Esophagus mucosa (tissue), 1 donor: ENCODE measurements at places on chromosomes 3 and 15.

DNA sequence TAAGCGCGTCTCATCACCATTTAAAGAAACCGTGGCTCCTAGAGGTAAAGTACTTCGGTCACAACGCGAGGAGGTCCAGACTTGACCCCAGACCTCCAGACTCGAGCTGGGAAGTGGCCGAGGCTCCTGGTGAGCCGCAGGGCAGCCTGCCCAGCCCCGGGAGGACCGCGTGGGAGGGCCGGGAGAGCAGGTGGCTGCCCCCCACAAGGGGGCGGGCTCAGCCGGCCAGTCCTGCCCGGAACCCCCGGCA, at the start of gene SLC27A2:
TSS of gene SLC27A2 (plus strand) at position 228 of the 250 bp plus-strand sequence. CDS start 232 bp downstream, outside the sequence.
- ATAC-seq = peak; percentile 58

- peak; percentile 96 for ATAC-seq
These were observed 63.0 kb downstream of the SH3BP5 start for GRCh38 chr3:15269091-15269989.

DNA sequence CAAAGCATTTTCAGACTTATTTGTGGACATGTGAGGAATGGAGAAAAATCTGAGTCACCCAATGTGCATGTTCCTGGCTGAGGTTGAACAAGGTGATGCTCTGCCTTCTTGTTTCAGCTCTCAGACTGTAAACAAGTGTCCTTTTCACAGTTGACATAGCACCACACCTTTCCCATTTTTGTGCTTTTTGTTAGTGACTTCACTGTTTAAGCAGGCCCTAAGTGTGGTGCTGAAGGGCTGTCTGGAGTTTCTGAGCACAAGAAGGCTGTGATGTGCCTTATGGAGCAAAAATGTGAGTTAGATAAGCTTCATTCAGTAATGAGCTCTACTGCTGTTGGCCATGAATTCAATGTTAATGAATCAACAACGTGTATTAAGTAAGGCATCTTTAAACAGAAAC, 20.4 kb downstream of the ABI3BP start:
- ATAC-seq = no peak

DNA sequence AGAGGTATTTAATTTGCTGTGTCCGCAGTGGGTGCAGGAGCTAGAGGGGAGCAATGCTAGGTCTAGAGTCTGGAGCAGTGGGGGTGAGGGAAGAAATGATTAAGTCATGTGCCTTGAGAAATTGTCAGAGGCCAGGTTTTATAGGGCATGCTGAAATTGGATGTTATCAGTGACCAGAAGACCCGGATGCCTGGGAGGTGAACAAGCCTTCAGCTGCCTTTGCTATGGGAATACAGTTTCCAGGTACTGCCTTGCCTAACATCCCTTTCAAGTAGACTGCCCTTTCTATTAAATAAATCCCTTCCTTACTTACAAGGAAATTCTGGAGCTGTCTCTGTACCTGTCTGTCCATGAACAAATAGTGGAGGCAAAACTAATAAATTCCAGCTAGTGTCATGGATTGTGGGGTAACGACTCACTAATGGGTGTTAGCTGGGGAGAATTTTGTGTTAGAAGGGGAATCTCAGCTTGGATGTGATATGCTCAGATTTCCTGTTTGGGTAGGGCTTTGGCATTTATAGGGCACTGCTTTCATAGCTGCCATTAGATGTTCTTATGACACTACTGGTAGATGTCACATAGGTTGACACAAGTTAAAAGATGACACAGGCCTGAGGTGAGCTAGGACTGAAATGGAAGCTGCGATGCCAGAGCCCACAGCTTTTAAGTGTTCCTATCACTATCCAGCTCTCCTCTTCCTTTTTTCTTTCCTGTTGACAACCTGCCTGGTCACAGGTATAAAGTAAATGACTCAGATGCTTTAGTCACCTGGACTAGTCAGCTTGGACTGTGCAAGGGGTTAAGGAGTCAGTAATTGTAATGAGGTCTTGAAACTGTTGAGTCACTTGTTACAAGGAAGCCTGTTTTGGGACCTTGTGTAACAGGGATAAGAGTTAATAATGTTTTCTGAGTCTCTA, 21.3 kb downstream of the CHD2 start:
- ATAC-seq = peak; percentile 90

GRCh38 chr15:44909423-44909822, 47.1 kb upstream of the TERB2 start:
- no peak for ATAC-seq

GRCh38 chr3:42345811-42346210, 64.6 kb downstream of the LYZL4 start:
- no peak for ATAC-seq

DNA sequence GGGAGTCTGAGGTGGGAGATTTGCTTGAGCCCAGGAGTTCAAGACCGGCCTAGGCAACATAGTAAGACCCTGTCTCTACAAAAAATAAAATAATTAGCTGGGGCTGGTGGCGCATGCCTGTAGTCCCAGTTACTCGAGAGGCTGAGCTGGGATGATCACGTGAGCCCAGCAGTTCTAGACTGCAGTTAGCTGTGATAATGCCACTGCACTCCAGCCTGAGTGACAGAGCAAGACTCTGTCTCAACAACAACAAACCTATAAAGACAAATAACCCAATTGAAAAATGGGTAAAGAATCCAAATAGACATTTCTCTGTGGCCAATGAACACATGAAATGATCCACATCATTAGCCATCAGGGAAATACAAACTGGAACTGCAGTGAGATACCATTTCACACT, 1.1 kb upstream of the RPL32 start:
- ATAC-seq = no peak

GRCh38 chr15:98671060-98672008, 23.0 kb downstream of the IGF1R start:
- no peak for ATAC-seq
